Upper lobe of right lung (tissue), 1 donor: ENCODE measurements at places on chromosomes 12 and 14. TPM values are rescaled to one million over a fixed set of nuclear protein-coding genes. Genes with fewer than 3 reads are reported as not detected.

GRCh38 chr12:105026411-105026810 is 40.3 kb downstream of the NOPCHAP1 start:
- no peaks in the 10 kb centered on the region for H3K27me3 ChIP-seq
- no peaks in the 10 kb centered on the region for H3K36me3 ChIP-seq
- H3K4me1 ChIP-seq: peaks cover 16% of the 10 kb centered on the region

- no peaks in the 10 kb centered on the region for H3K4me1 ChIP-seq
- no peak overlapping the region for H3K4me3 ChIP-seq
- no peaks in the 10 kb centered on the region for H3K27me3 ChIP-seq
- no peak overlapping the region for H3K27ac ChIP-seq
These were observed 926.9 kb downstream of the TMTC2 start for GRCh38 chr12:83613586-83614110.

DNA sequence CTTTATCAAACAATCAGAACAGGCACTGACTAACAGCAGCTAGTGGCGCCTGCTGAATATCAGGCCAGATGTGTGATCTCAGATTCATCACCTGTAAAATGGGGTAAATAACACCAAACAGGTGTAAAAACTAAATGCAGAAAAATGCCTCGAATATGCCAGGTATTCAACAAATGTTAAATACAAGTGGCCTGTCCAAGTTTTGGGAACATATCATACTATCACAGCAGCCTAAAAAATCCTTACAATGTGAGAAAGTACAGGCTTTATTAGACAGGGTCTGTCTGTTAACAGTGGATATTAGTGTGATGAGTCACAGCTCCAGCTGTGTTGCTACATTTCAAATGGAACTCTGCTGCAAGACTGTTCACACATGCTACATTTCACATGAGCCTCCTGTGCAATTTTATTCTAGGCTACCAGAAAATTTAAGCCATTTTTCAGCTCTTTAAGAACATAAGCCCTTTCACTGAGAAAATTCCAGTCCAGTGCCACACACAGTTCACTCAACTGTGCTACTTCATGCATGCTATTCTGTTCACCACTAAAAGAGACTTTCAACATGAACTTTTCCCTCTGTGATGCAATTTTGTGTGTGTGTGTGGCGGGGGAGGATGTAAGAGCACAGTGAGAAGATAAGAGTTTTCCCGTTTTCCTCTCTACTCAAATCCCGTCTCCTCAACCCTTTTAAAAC is 56.7 kb downstream of the MSRB3 start:
- no peak for DNase-seq
- no peak overlapping the region for H3K27ac ChIP-seq
- no peaks in the 10 kb centered on the region for H3K36me3 ChIP-seq
- H3K4me1 ChIP-seq: peaks cover 3% of the 10 kb centered on the region
- H3K27me3 ChIP-seq: no peaks in the 10 kb centered on the region

GRCh38 chr12:11780521-11781101 is 131.1 kb downstream of the ETV6 start:
- peaks cover 28% of the 10 kb centered on the region for H3K4me1 ChIP-seq
- H3K36me3 ChIP-seq: no peaks in the 10 kb centered on the region
- no peaks in the 10 kb centered on the region for H3K27me3 ChIP-seq
- H3K27ac ChIP-seq: no peak overlapping the region
- H3K4me3 ChIP-seq: no peak overlapping the region

- H3K27ac ChIP-seq: no peak overlapping the region
- no peaks in the 10 kb centered on the region for H3K27me3 ChIP-seq
- H3K4me1 ChIP-seq: no peaks in the 10 kb centered on the region
These were observed 35.0 kb downstream of the ERH start for GRCh38 chr14:69363055-69363454.

- H3K27me3 ChIP-seq: peaks cover 6% of the 10 kb centered on the region
- H3K27ac ChIP-seq: no peak overlapping the region
- H3K4me3 ChIP-seq: no peak overlapping the region
These were observed 353 bp upstream of the PTPRR start for GRCh38 chr12:70920891-70921290.

DNA sequence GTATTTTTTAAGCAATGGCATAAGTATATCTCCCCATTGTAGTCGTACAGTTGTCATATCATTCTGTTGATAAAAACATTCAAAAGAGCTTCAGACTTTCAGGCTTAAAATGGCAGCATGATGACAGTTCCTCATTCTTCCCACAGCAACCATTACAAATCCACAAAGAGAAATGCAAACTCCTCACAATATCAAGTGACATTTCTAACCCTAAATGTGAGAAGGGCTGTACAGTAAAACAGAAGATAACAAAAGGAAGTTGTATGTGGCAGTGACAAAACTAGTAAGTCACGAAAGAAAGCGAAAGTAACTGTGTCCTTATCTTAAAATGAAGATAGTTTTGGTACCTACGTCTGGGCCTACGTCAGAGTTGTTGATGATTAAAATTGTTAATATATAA is 46.7 kb downstream of the GXYLT1 start:
- DNase-seq: no peak
- H3K27ac ChIP-seq: peak overlapping the region; percentile 51
- no peaks in the 10 kb centered on the region for H3K27me3 ChIP-seq
- peak overlapping the region; percentile 14 for H3K4me3 ChIP-seq
- H3K36me3 ChIP-seq: peaks cover 16% of the 10 kb centered on the region

DNA sequence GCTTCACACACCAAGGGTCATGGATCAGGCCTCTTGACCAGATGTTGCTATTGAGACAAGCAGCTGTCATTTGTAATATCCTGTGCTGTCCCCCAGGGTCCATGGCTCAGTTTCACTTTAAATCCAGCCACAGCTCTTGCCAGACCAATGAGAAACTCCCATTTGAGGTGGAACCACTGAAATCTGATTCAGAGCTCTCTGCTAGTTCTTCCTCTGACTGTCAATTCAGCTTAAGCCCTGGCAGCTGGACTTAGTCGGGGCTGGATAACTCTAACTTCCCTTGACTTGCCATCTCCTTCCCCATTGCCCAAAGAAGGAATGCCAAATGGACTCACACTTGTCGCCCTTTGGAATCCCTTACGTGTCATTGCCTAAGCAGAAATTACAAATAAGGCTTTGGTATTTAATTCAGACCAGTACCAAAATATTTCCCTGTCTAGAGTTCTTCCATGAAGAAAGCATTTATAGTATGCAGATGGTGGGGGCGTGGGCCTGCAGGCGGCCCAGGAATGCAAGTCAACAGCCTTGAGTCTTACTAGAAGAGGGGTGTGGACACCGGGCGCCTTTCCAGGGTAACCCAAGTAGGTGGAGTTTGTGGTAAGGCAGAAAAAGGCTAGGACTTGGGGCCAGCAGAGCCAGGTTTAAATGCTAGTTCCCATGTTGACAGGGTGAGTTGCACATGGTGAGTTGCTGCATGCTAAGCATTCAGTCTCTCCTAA is 96.9 kb upstream of the TMPO start:
- H3K27me3 ChIP-seq: no peaks in the 10 kb centered on the region
- H3K4me1 ChIP-seq: peaks cover 23% of the 10 kb centered on the region
- peak; percentile 94 for DNase-seq
- H3K4me3 ChIP-seq: no peak overlapping the region

- H3K27me3 ChIP-seq: no peaks in the 10 kb centered on the region
- H3K4me3 ChIP-seq: no peak overlapping the region
- no peak for DNase-seq
- peaks cover 46% of the 10 kb centered on the region for H3K4me1 ChIP-seq
These were observed 4.0 kb upstream of the INF2 start for GRCh38 chr14:104685216-104685997.

The SERPINA12 gene
- total RNA-seq: not detected

The DLGAP5 gene
- total RNA-seq: 0.52 TPM

The RARG gene
- total RNA-seq: 23.8 TPM
